ENCODE measurements at places on chromosomes 7 and 10. TPM values are rescaled to one million over a fixed set of nuclear protein-coding genes. Genes with fewer than 3 reads are reported as not detected.

- no peak for DNase-seq
Observed at GRCh38 chr7:33853361-33854062, 51.8 kb upstream of the BMPER start.

BRAF gene
- total RNA-seq = 40.9 TPM

GRCh38 chr7:152344253-152344652, 91.5 kb downstream of the KMT2C start:
- DNase-seq = no peak

DRGX gene
- 65.2 TPM for total RNA-seq

ZMIZ2 gene
- 291 TPM for total RNA-seq

DNA sequence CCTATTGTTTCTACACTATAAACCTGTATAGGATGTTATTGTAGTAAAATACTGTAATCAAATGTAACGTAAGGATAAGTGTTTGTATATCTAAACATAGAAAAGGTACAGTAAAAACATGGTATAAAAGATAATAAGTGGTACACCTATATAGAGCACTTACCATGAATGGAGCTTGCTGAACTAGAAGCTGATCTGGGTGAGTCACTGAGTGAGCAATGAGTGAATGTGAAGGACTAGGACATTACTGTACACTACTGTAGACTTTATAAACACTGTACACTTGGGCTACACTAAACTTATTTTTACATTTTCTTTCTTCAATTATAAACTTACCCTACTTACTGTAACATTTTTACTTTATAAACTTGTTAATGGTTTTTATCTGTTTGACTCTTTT, 732.9 kb upstream of the LRRN3 start:
- DNase-seq = no peak

PDZD7 gene
- total RNA-seq = 1.5 TPM

DNA sequence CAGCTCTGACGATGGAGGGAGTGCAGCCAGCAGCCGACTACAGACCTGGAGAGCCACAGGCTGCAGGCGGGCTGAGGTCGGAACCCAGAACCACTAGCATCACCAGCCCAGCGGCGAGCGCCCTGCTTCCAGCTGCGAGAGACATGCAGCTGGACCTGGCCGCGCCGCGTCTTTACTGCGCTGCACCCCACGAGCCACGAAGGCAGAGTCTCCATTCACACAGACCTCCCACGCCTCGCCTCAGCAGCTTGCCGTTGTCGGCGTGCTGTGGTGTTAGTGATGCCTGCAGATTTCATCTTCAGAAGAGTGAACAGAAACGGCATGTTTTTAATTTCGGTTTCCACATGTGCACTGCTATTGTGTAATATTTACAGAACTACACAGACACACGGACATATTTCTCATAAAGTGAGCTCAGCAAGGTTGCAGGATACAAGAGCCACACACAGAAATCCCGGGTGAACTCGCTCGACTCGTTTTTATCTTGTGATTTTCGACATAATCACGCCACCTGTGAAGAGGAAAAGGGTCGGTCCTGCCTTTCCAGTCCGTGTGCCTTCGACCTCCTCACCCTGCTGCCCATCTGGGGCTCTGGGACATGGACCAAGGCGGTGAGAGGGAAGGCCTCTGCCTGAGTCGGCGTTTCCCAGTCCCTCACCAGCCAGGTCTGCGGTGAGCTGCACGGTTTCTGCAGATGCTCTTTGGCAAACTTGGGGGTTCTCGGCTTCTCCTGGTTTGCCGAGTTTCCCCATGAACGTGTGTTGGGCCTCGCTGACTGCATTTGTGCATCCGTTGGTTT, 252.2 kb downstream of the ELFN1 start:
- no peak for DNase-seq

FBXL13 gene
- total RNA-seq = 1.1 TPM

DNA sequence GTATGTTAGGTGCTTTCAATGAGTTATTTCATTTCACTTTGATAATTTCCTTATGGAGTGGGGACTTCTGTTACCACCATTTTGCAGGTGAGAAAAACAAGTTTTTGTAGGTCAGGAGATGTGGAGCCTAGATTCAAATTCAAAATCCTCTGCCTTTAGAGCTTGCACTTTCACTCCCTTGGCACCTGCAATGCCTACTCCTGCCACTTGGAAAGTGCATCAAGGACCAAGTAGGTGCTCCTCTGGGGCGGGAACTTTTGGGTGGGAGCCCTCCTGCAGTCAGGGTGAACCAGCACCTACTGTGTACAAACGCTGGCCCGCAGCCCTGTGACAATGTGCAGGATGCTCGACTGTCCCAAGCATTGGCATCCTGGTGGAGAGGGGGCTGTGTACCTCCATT, 199.0 kb downstream of the EMX2 start:
- DNase-seq = no peak

- DNase-seq = no peak
Observed at GRCh38 chr7:134866617-134867016, 87.2 kb downstream of the CALD1 start.

DNA sequence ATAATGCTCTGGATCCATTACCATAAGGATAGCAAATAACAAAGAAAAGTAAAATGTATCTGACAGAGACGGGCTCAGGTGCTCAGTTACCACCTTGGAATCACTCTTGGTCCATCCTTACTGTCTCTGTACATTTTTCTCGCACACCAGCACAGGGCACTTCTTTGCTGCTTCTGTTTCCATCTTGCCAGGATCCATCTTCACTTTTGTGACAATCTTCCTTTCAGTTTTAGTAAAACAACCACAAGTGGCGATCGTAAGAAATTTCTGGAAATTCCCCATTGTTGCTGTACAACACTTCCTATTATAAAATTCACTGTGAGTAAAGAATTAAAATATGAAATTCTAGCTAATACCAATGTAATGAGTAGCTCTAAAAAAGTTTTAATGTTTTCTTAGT, 695.5 kb downstream of the GRM8 start:
- DNase-seq = no peak

DNA sequence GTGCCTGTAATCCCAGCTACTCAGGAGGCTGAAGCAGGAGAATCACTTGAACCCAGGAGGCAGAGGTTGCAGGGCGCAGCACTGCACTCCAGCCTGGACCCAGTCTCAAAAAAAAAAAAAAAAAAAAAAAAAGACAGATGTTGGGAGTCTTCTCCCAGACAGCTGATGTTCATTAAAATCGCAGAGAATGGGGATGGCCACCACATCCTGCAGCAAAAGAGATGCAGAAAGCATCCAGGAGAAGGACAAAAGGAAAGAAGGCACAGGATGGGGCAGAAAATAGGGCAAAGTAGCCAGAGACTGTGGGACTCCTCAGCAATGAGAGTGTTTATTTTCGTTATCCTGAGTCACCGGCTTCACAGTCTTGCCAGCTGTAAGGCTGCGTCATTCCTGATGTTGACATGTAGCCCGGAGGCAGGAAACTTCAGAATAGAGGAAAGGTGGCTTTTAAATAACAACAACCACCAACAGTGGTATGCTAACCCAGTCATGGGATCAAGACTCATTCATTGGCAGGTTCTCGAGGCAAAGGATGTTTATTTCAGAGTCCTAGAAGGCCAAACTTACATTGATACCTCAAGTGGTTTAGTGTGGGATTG, 149.5 kb upstream of the SVIL start:
- no peak for DNase-seq

DNA sequence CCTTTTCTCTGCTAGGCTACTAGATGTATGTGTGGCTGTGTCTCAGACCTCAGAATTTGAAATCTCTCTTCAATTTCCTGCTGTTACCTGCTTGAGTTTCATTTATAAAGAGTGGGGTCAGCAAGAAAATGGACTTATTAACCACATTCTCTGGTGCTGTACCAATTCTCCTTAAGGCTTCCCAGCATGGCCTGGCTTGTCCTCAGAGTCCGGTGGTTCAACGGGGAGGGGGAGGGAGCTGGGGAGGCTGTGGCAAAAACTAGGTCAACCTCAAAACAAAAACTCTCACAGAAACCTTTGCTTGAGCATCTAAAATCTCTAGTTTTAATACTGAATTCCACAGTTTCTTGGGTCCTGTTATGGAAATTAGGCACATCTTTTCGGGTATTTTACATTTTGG, 389.1 kb upstream of the COBL start:
- no peak for DNase-seq

DNA sequence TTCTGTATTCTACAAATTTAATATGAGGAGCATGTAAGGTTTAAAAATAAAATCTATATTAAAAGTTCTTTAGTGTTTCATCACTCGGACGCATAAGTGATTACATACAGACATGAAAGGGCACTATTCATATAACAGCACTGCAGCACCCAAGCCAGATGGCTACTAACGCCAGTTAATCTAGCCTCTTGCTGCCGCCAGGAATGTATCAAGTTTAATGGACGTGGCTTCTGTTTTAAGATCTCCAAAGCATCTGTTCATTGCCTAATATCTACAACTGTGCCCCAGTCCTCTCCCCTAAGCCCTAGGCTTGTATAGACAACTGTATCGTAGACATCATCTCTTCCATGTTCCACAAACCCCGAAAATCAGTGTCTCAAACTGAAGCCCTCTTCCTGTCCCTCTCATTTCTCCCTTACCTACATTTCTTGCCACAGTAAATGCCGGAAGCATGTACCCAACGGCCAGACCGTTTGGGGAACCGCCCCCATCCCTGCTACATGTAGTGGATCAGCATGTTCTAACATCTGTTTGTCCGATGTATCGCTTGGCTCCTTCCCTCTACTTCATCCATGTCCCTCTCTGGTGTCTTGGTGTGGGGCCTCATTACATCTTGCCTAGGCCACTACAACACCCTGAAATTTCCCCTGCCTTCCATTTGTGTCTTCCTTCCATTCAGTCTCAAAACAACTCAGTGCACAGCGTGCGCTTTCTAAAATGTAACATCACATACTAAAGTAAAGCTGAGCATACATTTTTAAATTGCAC, 147.5 kb upstream of the RSU1 start:
- no peak for DNase-seq

DNA sequence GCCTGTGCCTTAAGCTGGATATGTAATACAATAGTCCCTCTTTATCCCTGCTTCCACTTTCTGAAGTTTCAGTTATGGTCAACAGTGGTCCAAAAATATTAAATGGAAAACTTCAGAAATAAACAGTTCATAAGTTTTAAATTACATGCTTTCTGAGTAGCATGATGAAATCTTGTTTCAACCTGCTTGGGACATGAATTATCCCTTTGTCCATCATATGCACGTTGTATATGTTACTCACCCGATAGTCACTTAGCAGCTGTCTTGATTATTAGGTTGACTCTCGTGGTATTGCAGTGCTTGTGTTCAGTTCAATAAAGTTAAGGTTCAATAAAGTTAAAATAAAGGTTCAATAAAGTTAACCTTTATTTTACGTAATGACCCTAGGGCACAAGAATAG, 25.5 kb downstream of the C1GALT1 start:
- DNase-seq = no peak

SPDYE9 gene
- total RNA-seq = 0.25 TPM

- DNase-seq = no peak
Observed at GRCh38 chr7:42574685-42575084, 337.2 kb downstream of the C7orf25 start.

DNA sequence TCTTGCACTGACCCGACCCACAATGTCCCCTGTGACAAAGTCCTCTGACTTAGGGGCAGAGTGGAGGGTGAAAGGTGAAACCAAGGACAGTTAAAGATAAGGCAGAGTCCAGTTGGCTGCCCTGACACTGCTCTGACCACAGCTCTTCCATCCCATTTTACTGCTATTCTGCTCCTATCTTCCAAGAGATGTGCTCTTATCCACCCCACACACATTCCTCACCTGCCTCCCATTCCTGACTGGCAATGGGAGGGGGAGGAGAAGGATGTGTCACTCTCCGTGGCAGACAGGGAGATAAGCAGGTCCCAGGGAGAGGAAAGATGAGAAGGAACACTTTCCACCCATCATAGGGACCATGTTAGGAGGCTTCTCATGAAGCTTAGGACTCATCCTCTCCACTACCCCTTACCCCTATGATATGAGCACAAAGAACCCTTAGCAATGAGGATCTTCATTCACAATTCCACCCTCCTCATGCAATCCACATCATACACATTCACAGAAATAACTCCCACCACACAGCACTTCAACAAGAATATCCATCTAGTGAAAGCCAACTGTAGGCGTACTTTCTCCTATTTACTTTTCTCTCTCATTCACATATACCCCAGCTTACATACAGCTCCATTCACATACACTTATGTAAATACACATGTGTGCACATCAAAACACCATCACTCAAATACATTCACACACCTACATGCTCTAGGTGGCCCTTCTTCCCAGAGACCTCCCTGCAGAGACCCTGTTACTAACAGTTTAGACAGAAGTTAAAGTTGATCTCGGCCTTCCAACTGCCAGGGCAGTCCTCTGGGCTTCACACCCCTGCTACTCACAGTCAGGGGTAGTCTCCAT, 6.6 kb downstream of the SYNPO2L start:
- no peak for DNase-seq

PTPRN2 gene
- total RNA-seq = 49.0 TPM

GRCh38 chr7:118621810-118622360, 397.4 kb downstream of the ANKRD7 start:
- no peak for DNase-seq

DNA sequence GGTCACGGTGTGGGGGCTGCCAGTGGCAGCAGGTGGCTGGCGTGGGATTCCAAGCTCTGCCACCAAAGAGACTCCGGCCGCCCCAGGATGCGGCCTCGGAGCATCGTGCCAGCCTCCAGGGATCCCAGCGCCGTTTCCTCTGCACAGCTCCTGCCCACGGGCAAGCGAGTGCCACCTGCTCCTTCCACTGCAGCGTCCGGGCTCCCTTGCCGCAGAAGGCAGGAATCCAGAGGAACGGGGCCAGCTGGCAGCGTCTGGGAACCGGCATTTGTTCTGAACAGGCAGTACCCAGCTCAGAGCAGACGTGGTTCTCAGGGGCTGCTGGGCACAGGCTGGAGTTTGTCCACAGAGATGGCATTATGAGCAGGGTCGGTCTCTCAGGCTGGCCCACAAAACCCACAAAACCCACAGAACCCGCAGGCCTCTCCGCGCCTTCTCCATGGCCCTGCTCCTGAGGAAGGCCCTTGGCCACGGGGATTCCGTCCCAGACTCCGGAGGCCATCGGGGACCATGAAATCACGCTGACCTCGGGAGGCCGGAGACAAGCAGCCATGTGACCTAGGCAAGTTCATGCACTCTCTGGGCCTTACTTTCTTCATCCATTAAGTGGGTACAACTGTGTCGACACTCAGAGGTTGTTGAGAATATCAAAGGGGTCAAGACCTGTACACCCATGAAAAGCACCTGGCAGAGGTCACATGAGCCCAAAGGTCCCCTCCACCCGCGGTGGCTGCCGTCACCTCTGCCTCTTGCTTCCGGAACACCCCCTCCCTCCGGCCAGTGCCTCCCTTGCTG, 72.1 kb upstream of the TNRC18 start:
- no peak for DNase-seq

DNA sequence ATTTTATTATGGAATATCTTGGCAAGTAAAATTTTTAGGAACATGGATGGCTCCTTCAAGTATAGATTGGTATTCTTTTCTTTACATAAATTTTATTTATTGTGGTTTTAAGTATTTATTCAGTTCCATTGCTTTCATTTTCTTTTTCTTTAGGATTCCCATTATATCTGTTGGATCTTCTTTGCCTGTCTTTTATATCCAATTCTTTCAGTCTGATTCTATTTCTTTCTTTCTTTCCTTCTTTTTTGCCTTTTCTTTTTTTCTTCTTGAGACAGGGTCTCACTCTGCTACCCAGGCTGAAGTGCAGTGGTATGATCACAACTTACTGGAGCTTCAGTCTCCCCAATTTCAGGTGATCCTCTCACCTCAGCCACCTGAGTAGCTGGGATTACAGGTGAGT, 74.2 kb upstream of the GLI3 start:
- no peak for DNase-seq

LBX1 gene
- total RNA-seq = not detected

ZNF488 gene
- 3.3 TPM for total RNA-seq

Data from glutamatergic neuron (in vitro differentiated cells).